ENCODE measurements at places on chromosomes 1 and 21.
A peak's percentile ranks its signal among the peaks of the same experiment; 100 is the strongest.

DNA sequence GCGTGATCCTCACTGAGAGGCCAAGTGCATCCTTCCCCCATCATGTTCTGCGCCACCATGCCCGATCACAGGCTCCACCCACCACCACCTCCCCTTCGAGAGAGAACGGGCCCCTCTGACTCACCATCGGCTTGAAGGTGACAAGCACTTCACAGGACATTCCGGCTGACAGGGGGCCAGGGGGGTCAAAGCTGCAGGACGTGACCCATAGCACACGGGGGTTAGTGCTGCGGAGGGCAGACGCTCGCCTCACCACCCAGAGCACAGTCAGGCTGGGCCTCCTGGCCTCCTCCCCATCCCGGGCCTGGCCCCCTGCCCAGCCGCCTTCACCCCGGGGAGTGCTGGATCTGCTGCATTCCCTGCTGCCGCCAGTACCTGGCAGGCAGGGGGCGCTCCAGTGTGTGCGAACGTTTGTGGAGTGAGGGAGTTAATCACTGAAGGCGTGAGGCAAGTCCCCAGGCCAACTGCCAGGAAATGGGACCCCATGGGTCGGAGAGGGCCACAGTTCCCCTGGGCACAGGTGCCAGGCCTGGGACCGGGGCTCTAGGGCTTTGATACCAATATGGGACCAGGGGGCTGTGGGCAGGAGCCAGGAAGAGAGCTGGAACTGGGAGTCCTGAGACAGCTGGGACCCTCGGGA is 40.9 kb upstream of the TMEM52 start:
- DNase-seq, result peak; percentile 10

- no peak for DNase-seq
Observed at GRCh38 chr21:9838738-9839642, 682.4 kb upstream of the TPTE start.

DNA sequence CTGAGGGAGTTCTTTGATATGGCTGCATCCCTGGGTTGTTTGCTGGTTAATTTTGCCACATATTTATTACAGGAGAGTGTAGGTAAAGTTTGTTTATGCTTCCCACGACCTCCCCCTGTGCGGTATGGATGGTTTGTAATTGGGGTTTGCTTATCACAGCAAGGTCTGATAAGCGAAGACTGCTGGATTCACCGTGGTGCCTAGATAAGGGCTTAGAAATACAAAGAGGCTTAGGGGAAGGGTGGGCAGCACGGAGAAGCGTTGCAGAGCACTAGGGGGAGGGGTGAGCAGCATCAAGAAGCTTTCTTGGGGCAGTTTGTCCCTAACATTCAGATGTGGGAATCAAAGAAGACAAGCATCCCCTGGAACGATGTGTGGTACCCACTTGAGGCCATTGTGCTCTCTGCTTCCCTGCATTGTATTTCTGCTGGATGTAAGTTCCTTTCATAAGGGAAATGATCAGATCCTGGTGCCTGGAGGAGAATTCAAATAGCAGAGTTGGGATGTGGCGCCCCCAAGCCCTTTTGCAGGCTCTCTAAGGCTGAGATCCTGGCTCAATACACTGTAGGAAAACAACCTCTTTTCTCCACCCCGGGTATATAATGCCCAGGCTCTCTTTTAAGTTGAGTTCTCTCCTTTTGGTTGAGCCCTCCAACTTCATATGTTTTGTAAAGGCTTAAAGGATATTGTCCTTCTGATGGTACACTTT is 598.1 kb upstream of the ADGRL4 start:
- no peak for DNase-seq

- DNase-seq, result no peak
Observed at GRCh38 chr1:113392541-113393128, 2.3 kb downstream of the MAGI3 start.

- DNase-seq, result no peak
Observed at GRCh38 chr1:209879539-209879938, 51.8 kb downstream of the UTP25 start.

- no peak for DNase-seq
Observed at GRCh38 chr1:39917825-39918224, 16.1 kb upstream of the MYCL start.

GRCh38 chr1:30768830-30769718 is 11.5 kb upstream of the LAPTM5 start:
- no peak for DNase-seq

- DNase-seq, result no peak
Observed at GRCh38 chr1:230661976-230662375, 19.7 kb downstream of the COG2 start.

DNA sequence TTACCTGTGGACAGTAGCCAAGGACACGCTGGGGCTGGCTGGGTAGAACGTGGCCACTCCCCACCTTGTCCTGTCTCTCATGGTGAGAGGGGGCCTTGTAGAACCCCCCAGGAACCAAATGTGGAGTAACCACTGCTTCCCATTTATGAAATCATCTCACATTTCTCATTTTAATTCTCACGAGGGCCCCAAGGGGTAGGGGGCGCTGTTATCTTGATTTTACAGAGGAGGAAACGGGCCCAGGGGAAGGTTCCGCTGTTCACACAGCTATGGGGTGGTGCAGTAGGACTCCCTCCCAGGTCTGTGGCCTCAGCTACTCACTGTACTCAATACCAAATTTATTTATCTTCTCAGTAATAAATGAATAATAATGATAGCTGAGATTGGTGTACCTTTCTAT is 5.5 kb downstream of the SMPDL3B start:
- DNase-seq, result peak; percentile 63

DNA sequence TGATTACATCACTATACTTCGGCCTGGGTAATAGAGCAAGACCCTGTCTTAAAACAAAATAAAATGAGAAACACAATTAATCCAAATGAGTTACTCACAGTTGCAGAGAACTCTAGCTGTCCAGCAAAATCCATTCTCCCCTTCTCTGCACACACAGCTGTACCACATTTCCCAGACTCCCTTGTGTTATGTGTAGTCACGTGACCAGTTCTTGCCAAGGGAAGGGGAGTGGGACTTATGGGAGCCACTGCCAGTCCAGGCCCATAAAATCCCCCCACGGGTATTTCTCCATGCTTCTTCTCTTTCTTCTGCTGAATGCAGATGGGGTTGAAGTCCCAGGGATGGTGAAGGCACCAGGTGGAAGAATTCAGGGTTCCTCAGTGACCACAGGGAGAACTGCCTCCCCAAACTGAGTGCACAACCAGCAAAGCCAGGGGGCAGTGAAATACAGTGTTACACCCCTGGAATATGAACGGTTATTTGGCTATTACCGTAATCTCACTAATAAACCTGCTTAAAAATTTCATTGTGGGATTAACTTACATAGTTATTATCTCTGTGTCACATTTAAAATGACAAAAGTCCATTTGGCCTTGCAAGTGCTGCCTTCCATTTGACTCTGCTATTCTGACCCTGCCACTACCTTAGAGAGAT is 85.6 kb upstream of the FMN2 start:
- no peak for DNase-seq

DNA sequence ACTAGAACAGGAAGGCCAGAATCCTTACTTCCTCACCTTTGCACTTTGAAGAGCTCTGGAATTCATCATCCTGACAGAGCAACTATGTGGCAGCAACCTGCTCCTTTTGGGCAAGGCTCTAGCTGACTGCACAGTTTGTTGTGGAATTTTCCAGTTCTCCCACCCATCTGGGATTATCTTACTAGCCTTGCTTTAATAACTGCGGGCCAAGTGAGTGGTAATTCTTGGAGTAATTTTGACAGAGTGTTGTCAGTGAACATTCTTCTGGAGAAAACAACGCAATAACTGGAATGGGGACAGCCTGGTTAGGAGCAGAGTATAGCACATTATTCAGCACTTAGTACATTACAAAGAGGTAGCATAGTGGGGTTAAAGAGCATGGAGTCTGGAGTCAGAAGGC is 75.3 kb downstream of the NTMT2 start:
- no peak for DNase-seq

DNA sequence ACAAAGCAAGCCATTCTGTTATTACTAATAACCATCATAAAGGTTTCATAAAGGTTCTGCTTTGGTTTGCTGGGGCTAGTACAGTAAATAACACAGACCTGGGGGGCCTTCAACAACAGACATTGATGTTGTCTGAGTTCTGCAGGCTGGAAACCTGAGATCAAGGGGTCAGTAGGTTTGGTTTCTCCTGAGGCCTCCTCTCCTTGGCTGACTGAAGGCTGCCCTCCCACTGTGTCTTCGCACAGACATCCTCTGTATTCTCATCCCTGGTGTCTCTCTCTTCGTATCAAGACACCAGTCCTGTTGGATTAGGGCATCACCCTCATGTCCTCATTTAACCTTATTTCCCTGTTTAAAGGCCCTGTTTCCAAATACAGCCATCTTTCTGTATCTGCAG is 37.3 kb downstream of the HUNK start:
- DNase-seq, result no peak

DNA sequence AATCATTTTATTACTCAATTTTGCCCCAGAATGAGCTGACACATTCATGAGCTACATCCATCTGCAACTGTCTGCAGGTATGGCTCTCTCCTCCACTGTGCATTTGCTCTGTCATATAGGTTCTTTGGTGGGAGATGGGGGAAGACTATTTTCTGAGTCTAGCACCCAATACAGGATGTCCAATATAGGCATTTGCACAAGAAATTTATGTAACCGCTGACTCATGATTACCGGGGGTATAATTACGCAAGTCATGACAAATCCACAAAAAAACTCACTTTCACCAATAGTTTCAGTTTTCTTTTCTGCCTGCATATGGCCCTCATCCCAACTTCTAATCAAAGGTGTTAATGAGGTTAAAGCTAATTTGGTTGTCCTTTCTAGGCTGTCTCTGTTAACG is 17.5 kb upstream of the VSIG8 start:
- DNase-seq, result no peak

DNA sequence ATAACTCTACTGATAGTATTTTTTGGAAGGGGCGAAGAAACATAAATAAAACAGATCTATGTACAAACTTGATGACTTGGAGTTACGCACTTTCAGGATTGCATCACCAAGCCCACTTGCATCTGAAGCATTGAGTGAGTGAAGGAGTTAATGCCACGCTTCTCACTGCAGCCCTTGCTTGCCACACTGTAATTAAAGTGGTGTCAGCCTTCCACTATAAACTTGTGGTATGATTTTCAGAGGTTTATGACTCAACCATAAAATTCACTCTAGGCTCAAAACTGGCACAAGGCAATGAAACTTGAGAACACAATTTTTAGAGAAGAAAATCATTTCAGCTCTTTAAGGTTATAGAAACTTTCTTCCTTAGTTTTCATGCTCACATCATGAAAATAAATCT is 93.9 kb upstream of the PRMT6 start:
- no peak for DNase-seq

DNA sequence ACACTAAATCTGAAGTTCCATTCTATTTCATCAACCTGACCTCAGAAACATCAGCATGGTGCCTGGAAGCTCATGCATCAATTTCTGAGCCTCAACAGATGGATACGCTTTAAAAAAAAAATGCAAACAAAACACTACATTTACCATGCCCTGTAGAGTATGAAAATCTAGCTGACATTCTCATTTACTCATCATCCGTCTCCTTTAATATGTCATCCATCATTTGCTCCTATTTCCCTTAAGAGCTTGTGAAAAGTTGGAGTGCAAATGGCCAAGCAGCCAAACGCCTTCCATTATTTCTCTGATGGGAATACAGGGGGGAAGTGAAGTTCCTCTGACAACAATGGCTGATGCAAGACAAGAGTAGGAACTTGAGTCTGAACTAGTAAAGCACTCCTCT is 295.0 kb downstream of the TGFB2 start:
- DNase-seq, result no peak

- peak; percentile 1 for DNase-seq
Observed at GRCh38 chr1:3384407-3384806, 70.1 kb upstream of the ARHGEF16 start.

DNA sequence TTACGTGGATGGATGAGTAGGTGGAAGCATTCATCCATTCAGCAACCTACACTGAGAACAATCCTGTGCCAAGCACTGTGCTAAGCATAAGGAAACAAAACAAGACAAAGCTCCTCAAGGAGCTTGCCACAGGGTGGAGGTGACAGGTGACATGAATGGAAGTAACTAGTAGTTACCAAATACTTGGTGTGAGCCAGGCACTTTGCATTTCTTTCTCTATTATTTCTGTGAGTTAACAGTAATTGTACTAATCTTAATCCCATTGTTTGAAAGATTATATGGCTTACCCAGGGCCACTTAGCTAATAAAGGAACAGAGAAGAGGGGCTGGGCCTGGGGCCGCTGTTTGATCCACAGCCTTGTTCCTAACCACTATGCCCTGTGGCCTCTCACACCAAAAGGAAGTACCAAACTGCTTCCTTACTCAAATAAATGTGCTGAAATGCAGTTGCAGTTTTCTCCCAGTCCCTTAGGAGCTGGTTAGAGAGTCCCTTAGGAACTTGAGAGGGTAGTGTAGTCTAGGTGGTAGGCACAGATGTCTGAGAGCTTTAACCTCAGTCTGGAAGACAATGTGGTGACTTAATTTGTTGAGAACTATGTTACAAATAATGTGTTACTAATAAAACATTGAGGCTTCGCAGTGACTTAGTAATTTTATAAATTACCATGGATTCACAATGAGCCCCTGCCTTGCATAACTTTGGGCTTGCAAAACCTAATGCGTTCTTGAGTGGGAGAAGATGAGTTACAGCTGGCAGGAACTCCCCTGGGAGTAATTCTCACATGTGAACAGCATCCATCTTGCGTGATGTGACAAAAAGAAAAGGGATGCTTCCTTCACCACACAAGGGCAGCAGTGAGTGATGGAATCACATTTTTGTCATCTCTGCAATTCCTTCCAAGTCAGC is 69.8 kb downstream of the MPZL1 start:
- no peak for DNase-seq

- DNase-seq, result no peak
Observed at GRCh38 chr1:167233373-167233772, 12.7 kb downstream of the POU2F1 start.

GRCh38 chr1:40155135-40155534 is 6.1 kb upstream of the RLF start:
- DNase-seq, result no peak

DNA sequence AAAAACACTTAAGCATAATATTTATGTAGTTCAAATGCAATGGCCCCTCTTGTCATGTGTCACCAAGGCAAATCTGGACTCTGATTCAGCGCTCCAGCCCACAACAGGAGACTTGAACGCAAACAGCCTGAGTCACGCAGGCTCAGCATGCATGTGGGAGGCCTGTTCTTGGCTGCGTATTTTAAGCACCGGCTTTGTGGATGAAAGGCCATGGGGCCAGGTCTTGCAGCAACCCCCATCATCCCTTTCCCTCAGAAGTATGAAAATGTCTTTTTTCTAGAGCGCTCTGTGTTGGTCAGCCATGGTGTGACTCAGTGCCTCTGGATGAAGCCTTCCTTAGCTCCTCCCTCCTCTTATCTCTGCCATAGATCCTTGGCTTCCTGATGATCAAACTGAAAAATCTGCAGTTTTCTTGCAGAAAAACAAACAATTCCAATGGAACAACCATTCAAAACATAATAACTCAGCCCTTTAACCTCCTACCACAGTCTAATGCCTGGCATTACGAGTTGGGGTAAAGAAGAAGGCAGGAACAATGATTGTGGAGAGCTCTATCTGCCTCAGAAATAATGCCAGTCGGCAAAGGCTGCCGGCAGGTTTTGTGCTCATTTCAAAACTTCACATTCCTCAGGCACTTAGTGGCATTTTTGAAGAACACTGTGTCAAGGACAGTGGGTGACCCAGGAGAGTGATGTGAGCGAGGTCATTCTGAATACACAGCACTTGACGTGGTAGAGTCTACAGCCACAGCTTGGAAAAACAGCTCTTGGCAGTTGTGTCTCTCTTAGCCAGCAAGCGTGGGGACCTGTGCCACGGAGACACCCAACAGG is 167.5 kb downstream of the CLIC6 start:
- no peak for DNase-seq

- DNase-seq, result no peak
Observed at GRCh38 chr1:181251001-181251712, 162.7 kb downstream of the IER5 start.

- no peak for DNase-seq
Observed at GRCh38 chr1:206785182-206785765, 13.0 kb upstream of the IL10 start.

All from stimulated activated CD8-positive, alpha-beta memory T cell treated with anti-CD3 and anti-CD28 coated beads, Interleukin-4, amount 100 ng/mL, for 1 hour (primary cell).